GM23248 (cell line): ENCODE measurements at places on chromosomes 12 and 14. TPM values are rescaled to one million over a fixed set of nuclear protein-coding genes. Genes with fewer than 3 reads are reported as not detected.

DNA sequence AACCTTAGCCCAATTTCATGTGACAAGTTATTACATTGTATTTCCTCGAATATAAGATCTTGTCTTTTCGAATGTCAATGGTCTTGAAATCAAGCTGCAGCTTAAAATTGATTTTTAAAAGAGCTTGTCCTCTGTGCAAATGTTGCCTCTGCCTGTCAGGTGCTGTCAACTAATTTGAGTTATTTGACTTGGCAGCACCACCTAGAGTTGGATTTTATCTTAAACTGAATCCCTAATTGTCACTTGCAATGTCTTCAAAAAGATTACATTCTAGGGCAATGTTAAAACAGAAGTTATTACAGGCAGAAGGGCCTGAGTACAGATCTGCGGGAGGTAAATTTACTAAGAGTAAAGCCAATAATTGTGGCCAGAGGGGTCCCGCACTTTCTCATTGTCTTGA, 26.2 kb upstream of the TUNAR start:
- DNase-seq: no peak

- DNase-seq: no peak
Observed at GRCh38 chr12:45034861-45035265, 16.0 kb downstream of the DBX2 start.

GRCh38 chr12:121468499-121468801, 68.5 kb downstream of the RNF34 start:
- peak; percentile 60 for DNase-seq

GRCh38 chr14:101917413-101918017, 46.9 kb upstream of the DYNC1H1 start:
- no peak for DNase-seq

The CLEC4C gene
- not detected in 2 replicates for total RNA-seq

GRCh38 chr12:132551641-132552031, 58.7 kb downstream of the LRCOL1 start:
- no peak for DNase-seq
